ENCODE measurements at places on chromosomes 7 and 10.

GRCh38 chr10:131180740-131181415 is 130.6 kb downstream of the TCERG1L start:
- DNase-seq, result no peak

GRCh38 chr10:109689785-109690184 is 233.5 kb downstream of the XPNPEP1 start:
- no peak for DNase-seq

DNA sequence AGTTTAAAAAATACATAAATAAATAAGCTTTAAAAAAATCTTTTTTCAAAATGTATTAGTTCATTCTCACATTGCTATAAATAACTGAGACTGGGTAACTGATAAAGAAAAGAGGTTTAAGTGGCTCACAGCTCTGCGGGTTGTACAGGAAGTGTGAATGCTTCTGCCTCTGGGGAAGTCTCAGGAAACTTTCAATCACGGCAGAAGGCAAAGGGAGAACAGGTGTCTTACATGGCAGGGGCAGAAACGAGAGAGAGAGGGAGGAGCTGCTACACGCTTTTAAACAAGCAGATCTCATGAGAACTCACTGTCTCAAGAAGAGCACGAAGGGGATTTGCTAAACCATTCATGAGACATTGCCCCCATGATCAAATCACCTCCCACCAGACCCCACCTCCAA is 114.6 kb downstream of the DNAJC1 start:
- no peak for DNase-seq

- DNase-seq, result no peak
Observed at GRCh38 chr10:43854007-43854406, 205.3 kb upstream of the ZNF32 start.

DNA sequence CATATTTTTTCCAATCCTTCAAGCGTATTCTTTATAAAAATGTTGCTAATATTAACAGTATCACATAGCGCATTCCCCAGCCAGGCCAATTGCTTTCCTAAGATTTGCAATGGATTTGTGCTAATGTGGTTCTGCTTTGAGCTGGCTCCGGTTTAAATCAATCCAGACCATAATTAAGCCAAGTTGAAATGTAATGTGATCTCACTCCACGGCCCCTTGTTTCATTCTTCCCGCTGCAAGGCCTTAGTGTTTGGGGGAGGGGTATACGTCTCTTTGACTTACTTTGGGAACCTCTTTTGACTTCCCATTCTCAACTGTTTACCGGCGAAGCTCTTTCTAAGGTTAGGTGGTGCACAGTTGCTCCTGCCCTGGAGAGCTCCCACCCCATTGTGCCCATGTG is 86.4 kb downstream of the PRPF18 start:
- DNase-seq, result no peak

GRCh38 chr10:118562851-118563250 is 32.6 kb downstream of the PRLHR start:
- DNase-seq, result no peak

DNA sequence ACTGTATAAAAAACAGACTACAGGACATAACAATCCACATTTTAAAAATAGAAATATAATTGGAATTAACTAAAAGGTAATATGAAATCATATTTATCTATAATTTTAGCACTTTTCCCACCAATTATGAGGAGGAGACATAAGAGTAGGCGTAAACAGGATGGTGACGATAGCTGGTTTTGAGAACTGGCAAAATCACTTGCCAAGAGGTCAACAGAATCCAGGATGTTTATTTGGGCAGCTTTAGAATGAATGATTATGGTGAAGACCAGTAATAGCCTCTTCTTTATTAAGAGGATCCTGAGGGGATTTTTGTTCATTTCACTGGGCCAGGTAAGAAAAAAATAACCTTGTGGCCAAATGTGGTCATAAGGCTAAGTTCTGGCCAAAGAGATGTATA is 67.2 kb downstream of the TPK1 start:
- no peak for DNase-seq

GRCh38 chr10:11018855-11019631 is 1.4 kb downstream of the CELF2 start:
- DNase-seq, result no peak

- no peak for DNase-seq
Observed at GRCh38 chr7:42135728-42136127, 101.3 kb downstream of the GLI3 start.

GRCh38 chr7:7136466-7137381 is 45.6 kb upstream of the C1GALT1 start:
- DNase-seq, result no peak

DNA sequence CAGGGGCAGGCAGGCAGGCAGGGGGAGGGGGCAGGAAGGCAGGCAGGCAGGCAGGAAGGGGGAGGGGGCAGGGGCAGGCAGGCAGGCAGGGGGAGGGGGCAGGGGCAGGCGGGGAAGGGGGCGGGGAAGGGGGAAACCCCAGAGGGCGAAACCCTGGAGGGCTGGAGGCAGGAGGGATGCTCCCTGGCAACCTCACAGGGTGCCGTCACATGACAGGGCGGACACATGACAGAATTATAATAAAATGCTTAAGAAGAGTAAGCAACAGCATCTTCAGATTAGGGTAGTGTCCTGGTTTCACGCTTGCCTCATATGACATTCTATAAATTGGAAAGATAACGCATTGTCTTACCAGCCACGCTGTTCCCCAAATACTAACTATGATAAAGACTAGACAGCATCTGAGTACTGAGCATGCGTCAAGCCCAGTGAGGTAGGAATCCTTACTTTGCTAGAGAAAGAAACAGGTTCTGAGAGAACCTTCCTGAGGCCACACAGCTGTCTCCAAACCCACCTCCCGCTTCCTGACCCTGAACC is 131.6 kb downstream of the DIP2C start:
- no peak for DNase-seq

GRCh38 chr10:131002031-131002861 is 309.3 kb downstream of the TCERG1L start:
- DNase-seq, result no peak

- no peak for DNase-seq
Observed at GRCh38 chr10:52573347-52573746, 199.2 kb downstream of the MBL2 start.

DNA sequence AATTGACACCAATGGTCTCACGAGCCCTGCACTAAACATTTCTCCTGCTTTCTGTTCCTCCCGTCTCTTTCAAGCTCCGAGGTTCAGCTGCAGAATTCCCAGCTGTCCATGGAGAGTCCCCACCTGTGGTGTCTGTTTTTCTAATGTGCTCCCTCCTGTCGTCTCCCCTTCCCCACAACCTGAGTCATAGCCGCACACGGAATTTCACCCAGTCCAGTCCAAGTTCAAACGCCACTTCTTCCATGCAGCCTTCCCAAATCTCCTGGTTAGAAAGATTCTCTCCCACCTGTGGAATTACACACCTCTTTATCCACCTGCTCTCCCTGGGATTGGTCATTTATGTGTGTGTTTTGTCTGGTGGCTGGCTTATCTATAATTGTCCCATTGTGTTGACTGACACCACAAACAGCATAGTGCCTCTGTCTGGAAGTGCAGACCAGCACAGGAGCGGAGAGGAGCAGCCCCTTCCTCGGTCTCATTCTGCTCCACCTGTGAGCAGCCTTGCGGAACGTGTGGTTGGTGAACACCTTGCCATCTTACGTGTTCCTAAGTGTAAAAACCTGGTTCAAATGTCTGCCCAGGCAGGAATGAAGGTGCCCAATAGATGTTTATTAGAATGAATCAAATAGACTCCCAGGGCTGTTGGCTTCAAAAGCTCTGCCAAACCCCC is 3.3 kb upstream of the DIP2C start:
- DNase-seq, result no peak

DNA sequence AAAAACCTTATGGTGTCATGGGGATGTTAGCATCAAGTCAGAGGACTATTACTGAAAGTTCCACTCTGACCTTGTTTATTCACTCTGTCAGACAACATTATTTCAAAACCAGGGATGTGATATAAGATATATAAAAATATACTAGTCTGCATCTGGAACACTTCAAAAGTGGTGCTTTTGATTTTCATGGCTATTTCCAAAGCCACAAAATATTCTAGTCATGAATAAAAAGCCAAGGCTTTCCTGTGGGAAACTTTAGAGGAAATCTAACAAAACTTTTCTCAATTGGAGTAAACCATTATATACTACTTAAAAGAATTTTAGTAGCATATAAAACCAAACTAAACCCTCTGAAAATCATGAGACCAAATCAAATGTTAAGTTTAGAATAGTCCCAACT is 205.2 kb downstream of the TMEM26 start:
- DNase-seq, result no peak

GRCh38 chr7:2040893-2041270 is 191.9 kb downstream of the MAD1L1 start:
- no peak for DNase-seq

- no peak for DNase-seq
Observed at GRCh38 chr7:147332988-147333387, 1216.4 kb downstream of the CNTNAP2 start.

DNA sequence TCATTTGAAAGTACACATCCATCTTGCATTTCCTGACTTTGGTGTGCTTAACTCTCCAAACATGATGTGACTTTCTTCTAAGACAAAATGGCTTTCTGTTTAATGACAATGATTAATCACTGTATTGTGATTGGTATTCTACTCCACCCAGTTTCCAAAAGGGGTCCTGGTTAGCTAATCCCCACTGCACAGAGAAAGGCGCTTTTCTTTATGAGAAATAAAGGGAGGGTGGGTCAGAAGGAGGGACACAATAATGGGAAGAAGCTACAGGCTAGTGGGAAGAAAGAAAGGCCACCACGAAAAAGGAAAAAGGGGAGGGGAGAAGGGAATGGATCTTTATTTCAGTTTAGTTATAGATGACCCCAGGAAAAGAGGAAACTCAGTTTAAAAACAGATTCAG is 69.2 kb downstream of the PRTFDC1 start:
- DNase-seq, result no peak

GRCh38 chr7:138903186-138903820 is 77.9 kb downstream of the KIAA1549 start:
- peak; percentile 19 for DNase-seq

DNA sequence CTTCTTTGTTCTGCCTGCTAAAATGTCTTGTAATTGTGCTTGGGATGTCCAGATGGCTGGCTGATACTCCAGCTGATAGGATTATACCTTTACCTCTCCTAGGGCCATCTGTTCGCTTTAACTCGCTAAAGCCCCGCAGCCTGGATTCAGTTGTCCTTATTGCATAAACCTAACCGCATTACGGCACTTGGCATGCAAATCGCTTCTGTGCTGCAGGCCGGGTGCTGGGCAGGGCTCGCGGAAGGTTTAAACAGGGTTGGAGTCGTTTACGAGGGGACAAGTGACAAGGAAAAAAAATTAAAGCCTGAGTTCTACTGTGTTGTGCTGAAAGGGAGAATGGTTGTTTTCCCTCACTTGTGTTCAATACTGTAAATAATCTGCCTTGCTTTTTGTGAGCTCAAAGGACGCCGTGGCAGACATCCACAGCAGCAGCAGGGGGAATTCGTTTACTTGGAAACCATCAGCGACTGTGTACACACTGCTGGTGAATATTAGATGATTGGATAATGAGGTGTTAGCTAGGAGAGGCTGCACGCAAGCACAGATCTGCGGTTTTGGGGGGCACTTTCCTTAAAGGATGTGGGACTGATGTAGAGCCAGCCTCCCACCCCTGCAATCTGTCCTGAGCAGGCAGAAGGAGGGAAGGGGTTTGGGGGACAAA is 93.0 kb downstream of the EBF3 start:
- no peak for DNase-seq

GRCh38 chr10:12529976-12530375 is 180.6 kb downstream of the CAMK1D start:
- no peak for DNase-seq
